ENCODE measurements at places on chromosomes 11 and 22.

DNA sequence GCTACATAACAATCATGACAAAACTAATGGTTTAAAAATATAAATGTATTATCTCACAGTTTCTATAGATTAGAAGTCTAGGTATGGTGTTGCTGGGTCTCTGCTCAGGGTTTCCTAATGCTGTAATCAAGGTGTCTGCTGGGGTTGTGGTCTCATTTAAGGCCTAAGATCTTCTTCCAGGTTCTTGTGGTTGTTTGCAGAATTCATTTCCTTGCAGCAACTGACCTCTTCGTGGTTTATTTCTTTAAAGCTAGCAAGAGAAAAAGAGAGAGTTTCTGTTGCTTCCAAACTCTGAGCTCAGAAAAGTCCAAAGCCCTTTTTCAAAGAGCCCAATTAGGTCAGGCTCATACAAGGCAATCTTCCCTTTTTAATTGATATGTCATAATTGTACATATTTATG, 452.7 kb upstream of the CCDC179 start:
- no peak for DNase-seq

- no peak for DNase-seq
These were observed 531.1 kb downstream of the BRD1 start for GRCh38 chr22:49296561-49296960.

GRCh38 chr11:95720195-95720594, 69.4 kb downstream of the FAM76B start:
- no peak for DNase-seq

DNA sequence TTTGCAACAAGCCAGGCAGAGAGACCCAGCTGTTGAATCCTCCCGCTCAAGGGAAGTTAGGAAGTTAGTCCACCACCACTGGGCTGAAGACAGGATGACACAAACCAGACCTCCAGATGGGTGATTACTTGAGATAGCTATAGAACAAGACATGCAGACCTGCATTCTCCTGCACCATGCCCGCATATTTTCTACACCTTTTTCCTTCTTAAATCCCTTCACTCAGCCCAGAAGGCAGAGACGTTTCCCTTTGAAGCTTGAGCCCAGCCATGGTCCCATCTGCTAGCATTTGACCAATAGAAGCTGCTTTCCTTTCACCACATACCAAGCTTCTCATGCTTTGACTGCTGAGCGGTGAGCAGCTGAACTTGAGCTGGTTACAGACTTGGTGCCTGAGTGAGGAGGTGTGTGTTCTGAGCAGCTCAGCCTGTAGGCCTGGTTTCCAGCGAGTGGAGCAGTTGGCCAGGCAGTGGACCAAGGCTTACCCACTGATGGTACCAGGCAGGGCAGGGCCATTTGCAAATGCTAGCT, 29.2 kb upstream of the CBX6 start:
- no peak for DNase-seq

DNA sequence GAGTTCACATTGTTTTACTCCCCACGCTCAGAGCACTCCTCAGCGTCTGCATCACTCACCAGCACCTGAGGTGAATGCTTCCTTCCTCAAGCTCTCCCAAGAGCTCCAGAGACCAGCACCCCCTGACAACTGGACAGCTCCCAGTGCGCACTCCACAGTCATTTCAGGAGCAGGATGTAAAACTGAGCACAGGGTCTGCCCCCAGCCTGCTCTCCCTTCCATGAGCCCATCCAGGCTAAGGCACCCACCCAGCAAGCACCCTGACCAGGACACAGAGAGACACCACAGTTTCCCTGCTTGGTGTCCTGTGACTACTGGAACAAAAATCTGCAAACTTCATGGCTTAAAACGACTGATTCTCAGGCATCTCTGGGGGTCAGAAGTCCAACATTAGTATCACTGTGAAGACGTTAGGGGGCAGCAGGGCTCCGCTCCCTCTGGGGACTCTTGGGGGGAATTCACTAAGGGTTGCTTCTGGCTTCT, 3.3 kb downstream of the SCGB1D2 start:
- peak; percentile 87 for DNase-seq

DNA sequence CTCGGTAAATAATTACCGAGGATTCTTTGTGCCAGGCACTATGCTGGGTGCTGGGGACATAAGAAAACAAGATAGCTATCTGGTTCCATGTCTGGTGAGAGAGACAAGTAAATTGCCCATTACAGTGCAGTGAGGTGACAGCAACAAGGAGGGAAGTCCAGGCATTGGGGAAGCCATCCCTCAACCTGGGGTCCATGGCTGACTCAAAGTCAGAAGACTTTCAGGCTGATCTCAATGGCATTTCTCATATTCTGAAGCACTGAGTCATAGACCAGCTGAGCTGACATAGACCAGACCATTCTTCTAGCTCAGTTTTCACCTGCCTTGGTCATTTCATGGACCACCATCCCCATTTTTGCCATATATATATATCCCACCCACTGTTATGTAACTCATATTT, 158.8 kb downstream of the TTC17 start:
- DNase-seq: no peak

DNA sequence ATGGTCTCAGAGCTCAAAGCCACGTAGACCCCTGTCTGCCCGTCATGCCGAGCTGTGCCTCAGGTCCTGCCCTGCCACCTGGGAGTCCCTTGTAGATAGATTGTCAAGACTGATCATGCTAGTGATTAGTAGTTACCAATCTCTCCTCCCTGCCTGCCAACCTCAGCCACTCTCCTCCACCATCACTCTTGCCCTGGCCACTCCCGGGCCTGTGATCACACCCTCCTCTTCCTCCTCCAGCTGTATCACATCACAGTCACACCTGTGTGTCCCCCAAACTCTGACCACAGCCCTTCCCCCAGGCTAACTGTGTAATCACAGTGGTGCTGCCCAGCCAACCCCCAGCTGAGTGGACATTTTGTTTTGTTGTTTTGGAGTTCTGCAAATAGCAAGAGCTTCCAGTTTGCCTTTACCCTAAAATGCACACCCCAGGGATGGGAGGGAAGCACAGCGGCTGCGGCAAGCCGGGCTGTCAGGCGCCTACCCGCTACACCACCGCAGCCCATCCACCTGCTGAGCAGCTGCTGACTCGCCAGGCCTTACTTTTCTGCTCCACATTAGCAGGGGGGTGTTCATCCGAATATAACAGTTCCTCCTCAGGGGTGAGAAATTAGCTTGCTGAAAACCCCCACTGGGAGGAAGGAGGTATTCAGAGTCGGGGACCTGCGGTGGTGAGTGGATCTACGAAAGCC, 45.8 kb downstream of the LRFN4 start:
- no peak for DNase-seq

DNA sequence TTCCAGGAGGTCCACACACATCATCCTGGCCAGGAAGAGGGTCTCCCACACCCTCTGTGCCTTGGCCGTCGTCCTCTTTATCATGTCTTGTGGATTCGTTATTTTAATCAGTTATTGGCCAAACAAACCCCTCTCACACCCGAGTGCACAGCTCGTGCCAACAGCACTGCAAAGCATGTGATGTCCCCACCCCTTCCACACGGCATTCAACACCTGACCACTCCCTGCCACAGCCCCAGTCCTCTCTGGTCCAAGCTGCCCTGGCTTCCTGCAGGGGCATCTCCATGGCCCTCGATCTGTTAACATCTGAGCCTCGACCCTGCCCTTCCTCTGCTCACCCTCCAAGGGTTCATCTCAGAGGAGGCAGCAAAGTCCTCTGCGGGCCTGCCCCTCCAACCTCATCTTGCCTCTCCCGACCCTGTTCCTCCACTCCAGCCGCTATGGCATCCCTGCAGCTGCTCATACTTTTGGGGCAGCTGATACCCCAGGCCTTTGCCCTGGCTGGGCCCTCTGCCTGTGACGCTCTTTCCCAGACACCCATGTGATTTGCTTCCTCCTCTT, 14.0 kb downstream of the MYEOV start:
- no peak for DNase-seq

- DNase-seq: no peak
These were observed 296.8 kb downstream of the RAB38 start for GRCh38 chr11:87878373-87878825.

DNA sequence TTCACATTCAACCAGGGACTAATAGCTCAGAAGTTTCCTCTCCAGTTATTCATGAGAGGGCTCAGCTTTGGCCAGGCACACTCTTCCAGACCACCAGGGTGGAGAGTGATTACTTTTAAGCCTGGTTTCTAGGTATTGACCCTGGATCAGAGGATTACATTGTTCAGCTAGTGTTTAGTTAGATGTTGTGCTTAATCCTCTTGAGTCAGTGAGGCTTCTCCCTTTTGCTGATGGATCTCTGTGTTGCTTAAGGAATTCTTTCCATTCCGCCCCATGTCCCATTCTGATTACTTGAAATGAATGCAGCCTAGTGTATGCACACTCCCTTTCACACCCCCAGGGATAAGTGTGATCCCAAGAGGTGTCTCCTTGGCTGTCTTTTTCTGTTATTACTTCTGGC, 271.7 kb upstream of the ANO5 start:
- no peak for DNase-seq

DNA sequence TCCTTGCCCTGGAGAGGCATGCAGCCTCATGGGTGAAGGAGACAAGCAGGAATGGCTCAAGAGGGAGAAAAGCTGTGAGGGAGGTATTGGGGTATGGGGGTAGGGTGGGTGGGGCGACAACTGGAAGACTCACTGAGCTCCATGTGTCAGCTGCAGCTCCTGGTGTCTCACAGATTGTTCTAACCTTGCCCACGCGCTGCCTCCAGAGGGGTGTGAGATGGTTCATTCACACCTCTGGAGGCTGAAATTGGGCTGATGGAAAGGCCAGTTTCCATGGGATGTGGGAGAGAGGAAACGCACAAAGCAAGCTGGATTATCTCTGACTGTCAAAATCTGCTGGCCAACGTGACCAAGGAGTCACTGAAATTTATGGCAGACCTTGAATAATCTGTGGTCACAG, 400.4 kb upstream of the NARS2 start:
- DNase-seq: no peak

DNA sequence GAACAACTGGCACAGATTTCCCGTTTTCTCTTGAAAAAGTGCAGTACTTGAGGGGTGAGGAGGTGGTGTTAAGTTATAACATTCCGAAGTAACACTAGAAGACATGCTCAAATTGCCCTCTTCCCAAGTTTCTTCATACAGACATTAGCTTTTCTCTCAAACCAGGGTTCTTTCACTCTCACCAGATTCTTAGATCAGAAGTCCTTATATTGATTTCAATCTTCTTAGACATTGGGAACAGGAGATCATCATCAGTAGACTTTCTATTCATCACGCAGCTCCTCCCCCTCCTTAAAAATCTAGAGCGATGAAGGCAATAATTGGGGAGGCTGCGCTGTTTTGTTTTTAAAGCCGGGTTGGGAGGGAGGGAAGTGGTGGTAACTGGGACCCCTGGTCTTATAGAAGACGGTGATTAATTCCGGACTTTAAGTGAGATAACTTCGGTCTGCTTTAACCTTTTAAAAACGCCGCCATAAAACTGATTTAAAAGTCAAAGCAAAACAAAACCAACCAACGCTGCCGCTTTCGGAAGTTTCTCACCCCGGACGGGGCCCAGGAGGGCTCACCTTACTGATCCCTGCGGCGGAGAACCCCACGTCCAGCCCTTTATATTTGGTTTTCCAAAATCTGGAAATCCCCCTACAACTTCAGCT, 665 bp downstream of the USP28 start:
- peak; percentile 15 for DNase-seq

DNA sequence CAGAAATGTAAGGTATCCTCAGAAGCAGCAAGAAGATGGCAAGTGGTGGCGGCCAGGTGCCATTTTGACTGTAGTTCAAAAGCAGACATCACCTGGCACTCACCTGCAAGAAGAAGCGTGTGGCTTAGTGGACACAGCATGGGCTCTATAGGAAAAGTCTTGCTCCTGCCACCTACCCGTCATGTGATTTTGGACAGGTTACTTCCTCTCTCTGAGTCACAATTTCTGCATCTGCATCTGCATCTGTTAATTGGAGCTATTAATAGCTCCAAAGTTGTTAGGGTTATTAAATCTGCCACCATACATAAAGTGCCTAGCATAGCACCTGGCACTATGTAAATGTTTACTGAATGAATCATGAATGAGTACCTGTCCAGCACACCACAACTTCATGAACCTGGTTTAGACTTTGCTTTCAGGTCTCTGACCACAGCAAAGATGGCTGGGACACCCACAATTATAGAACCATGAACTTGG, 16.8 kb downstream of the RAB30 start:
- DNase-seq: peak; percentile 74

DNA sequence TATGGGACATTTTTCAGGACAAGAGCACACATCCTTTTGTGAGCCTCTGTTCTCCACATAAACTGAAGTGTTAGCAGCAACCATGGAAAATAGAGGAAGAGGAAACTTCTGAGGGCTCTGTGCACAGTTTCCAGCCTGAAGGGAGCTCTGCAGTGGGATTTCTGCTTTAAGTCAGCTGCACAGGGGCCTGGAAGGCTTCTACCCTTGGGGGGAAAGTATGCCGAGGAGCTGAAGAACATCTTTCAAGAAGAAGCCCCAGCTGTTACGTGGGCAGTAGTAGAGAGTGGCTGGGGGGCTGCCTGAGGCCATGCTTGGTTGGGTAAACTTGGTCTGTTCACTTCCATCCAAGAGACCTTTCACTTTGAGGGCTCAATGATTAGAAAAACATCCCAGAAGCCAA, 82.7 kb upstream of the EED start:
- DNase-seq: no peak

- no peak for DNase-seq
These were observed 465.3 kb downstream of the BRD1 start for GRCh38 chr22:49362211-49362839.

GRCh38 chr11:102312667-102313066, 4.6 kb upstream of the BIRC3 start:
- peak; percentile 35 for DNase-seq

GRCh38 chr11:120214581-120214980, 3.7 kb downstream of the OAF start:
- no peak for DNase-seq

DNA sequence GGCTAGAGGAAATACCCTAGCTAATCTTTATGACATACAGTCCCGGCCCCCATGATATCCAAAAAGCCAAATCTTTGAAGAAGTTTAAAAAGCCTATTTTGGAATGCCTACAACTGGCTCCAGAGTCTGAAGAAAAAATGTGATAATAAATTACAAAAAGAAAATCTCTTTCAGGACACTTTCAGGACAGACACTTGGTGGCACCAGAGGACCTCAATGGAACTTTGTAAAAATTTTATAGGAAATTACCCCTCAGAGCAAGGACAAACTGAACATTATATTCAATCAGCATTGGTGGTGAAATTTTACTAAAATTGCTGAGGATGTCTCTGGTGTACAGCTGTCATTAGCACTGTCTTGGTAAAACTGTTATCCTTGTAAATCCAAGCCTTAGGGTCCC, 81.0 kb downstream of the CCDC73 start:
- peak; percentile 37 for DNase-seq

DNA sequence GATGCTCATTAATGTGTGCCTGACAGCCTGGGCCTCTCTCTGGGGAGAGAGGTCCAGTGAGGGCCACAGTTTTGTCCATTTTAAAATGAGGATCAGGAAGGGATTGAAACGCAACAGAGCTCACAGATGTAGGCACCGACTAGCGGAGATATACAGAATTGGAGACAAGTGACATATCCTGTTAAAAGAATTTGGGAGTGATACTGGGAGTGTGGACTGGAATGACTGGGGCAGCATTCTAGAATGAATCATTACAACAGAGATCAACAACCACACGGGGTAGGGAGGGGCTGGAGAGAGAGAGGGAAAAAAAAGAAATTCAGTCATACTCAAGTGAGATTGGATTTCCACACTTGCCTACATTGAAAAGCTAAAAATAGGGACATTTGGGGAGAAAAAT, 2.5 kb upstream of the NCAM1 start:
- no peak for DNase-seq

- DNase-seq: no peak
These were observed 19.1 kb upstream of the SLC22A25 start for GRCh38 chr11:63262547-63262946.

Measured in T47D (cell line).